ENCODE measurements at places on chromosomes 12 and 14.

DNA sequence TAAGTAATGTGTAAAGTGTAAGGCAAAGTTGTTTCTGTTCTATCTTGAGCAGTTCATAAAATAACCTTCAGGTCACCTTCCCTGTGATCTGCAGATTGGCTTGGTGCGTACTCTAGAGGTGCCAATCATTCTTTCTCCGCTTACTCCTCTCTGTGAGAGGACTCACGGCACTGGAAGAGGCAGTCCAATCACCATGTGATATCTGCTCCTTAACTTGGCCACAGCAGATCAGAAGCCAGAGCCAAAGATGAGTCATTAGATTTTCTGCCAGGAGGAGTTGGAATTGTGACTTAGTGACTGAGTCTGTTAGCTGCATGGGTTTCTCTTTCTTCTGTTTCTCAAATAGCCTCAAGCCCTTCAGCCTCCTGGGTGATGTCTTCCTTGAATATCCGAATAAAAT, 165.5 kb downstream of the SLC41A2 start:
- DNase-seq = no peak

DNA sequence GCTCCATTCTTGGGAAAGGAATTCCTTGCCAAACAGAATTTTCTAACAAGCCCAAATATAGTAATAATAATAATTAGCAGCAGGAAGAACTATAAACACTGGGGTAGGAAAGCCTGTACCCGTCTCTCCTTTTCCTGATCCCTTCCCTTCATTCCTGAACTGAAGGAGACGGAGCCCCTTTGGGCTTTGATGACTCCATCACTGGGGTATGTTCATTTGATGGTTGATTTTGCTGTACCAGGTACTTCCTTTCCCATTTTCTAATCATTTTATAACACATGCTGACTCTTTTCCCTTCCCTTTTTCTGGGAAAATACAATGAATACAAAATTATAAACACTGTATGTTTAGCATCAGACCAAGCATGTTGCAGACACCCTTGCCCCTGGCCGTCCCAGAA, 3.6 kb upstream of the RCOR1 start:
- DNase-seq = no peak

DNA sequence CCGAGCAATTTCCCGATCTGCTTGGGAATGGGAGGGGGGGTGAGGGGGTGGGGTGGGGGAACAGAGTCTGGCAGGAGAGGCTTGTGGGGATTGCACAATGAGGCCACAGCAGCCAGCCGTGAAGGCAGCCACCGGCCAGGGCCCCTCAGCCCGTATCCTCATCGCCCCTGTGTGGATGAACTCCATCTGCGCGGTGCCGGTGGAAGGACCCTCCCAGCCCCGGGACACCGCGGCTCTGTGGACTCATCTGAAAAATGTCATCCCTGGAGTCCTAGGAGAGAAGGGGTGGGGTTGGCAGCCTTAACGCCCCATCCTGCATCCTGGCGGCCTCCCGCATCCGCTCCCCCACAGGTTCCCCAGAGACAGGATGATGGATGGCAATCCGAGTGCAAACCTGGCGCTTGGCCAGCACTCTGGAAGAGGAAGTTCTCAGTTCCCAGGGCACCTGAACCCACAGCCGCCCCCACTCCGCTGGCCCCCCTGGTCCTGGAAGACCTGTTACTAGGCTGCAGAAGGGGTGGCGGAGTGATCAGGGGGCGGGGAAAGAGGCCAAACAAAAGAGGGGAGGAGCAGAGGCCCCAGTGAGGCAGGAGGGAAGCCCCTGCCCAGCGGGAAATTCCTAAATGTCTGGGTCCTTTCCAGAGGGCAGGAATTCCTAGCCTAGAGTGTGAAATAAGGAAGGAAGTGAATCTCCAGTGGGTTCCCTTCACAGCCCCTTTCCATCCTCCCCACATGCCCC, 1.2 kb upstream of the TNFAIP2 start:
- no peak for DNase-seq

DNA sequence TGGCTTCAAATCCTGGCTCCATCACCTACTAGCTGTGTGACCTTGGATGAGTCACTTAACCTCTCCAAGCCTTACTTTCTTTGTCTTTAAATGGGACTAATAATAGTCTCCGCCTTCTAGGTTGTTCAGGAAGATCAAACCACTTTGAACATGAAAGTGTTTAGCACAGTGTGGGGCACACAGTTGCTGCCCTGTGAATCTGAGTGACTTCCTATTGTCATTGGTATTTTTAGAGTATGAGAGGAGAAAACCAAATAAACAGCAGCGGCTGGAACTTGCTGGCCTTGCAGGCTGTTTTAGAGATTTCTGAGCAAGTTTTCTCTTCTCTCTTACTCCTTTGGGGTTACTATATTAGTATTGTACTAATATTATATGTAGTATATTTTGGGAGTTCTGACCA, 120.7 kb upstream of the MYL2 start:
- DNase-seq = no peak

DNA sequence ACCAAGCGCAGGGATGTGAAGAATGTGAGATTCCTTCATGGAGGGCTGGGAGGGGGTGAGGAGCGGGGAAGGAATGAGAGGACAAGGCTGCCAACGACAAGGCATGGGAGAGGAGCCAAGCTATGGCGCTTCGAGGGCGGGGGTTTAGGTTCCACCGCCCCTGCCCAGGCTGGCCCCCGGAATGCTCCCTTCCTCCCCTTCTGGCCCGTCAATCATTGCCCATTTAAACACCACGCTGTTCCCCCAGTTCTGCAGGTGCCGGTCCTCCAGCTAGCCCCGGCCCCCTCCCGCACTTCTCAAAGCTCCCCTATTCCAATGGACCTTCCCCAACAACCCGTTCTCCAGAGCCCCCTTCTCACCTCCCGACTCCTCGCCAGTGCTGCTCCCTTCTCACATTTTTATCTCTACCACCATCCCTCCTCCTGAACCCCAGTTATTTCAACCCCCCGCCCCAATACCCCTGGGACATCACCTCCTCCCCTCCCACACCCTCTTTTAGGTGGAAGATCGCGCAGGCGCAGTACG, 428 bp downstream of the RNF41 start:
- no peak for DNase-seq

DNA sequence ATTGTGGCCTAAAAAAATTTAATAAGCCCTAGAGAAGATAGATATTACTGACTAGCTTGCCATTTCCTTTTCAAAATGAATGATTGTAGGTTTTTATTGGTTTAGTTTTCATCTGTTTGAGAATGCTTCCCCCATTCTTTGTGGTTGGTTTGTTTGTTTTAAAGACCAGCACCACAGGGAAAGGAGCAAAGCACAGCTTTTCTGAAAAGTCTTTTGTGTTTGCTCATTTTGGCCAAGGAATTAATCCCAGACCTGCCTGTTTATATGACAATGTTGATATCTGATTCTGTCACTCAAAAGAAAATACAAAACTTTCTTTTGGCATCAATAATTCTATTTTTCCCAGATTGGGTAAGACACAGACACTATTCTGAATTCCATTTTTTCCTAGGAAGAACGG, 312.5 kb upstream of the FLRT2 start:
- DNase-seq = no peak

GRCh38 chr12:130947028-130947613, 6.6 kb upstream of the ADGRD1 start:
- DNase-seq = no peak

GRCh38 chr14:70907996-70908934, 1.0 kb downstream of the PCNX1 start:
- DNase-seq = peak; percentile 68

- DNase-seq = no peak
Measured at GRCh38 chr14:105526776-105527380, 495 bp downstream of the TMEM121 start.

DNA sequence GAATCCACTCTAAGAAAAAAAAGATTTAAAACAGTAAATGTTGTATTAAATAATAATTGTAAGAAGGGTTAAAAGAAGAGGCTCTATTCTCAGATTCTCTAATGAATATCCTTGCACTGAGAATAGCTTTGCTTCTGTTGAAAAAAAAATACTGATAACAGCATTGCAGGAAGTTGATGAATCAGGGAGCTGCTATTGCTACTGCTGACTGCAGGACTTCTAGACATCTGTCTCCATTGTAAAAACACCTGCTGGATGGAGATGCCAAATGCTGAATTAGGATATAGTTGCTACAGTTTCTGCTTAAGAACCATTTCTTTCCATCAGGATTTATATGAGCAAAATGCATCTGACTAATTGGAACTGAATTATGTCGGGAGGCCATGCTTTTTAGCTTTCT, 50.3 kb upstream of the ANP32D start:
- no peak for DNase-seq

DNA sequence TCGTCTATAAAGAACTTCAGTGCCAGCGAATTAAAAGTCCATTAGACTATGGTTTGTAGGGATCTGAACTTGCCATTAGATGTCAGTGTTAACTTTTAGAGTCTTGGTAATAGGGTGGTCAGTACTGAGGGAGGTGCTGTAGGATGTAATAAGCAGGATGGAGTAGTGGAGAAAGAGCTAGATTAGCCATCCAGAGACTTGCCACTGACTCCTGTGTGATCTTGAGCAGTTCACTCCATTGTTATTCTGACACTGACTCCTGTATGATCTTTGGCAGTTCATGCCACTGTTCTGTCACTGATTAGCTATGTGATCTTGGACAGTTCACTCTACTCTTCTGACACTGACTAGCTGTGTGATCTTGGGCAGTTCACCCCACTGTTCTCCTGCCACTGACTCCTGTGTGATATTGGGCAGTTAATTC, 133.6 kb downstream of the TTLL5 start:
- DNase-seq = no peak

Measured in CD4-positive, alpha-beta T cell treated with Interleukin-2 at 100 ng/mL for 4 hours (primary cell).